ENCODE measurements at places on chromosomes 11 and 22. TPM values are rescaled to one million over a fixed set of nuclear protein-coding genes. Genes with fewer than 3 reads are reported as not detected.
A peak's percentile ranks its signal among the peaks of the same experiment; 100 is the strongest.

GRCh38 chr22:38706101-38706900 lies 557 bp downstream of the GTPBP1 start:
- no peak for DNase-seq
- H3K36me3 ChIP-seq = no peaks in the 10 kb centered on the region
- peaks cover 49% of the 10 kb centered on the region for H3K4me1 ChIP-seq
- peak overlapping the region; percentile 50 for H3K27ac ChIP-seq
- H3K4me3 ChIP-seq = peak overlapping the region; percentile 92
- no peaks in the 10 kb centered on the region for H3K27me3 ChIP-seq

- no peak overlapping the region for H3K4me3 ChIP-seq
- no peaks in the 10 kb centered on the region for H3K27me3 ChIP-seq
- H3K4me1 ChIP-seq = no peaks in the 10 kb centered on the region
- peaks cover 30% of the 10 kb centered on the region for H3K36me3 ChIP-seq
- no peak overlapping the region for H3K27ac ChIP-seq
- DNase-seq = no peak
Observed at GRCh38 chr11:662689-663274, 25.7 kb downstream of the DRD4 start.

DNA sequence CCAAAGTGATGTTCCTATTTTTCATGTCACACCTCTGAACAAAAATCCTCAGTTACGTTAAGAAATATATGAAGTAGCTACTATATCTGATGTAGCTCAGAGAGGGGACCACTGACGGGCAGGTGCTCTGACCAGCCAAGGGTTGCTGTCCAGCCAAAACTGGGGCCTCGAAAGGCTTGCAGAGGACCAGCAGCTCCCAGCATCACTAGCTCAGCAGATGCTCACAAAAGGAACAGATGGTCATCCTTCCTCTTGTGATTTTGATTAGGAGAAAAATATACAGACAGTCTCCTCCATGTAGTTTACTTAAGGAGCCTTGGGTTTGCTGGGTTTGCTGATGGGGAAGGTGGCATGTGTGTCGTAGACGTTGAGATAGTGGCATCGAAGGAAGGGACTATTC lies 374.6 kb upstream of the B3GAT1 start:
- no peaks in the 10 kb centered on the region for H3K4me1 ChIP-seq
- no peaks in the 10 kb centered on the region for H3K36me3 ChIP-seq
- H3K4me3 ChIP-seq = no peak overlapping the region
- peaks cover 22% of the 10 kb centered on the region for H3K27me3 ChIP-seq
- DNase-seq = no peak

GRCh38 chr22:45704648-45705047 lies 33.0 kb downstream of the ATXN10 start:
- no peaks in the 10 kb centered on the region for H3K27me3 ChIP-seq
- DNase-seq = no peak
- H3K4me3 ChIP-seq = no peak overlapping the region
- H3K36me3 ChIP-seq = peaks cover 42% of the 10 kb centered on the region

GRCh38 chr11:133467686-133468085 lies 64.6 kb downstream of the OPCML start:
- no peak overlapping the region for H3K27ac ChIP-seq
- H3K36me3 ChIP-seq = no peaks in the 10 kb centered on the region
- H3K27me3 ChIP-seq = no peaks in the 10 kb centered on the region
- H3K4me3 ChIP-seq = no peak overlapping the region

GDPD5 gene
- total RNA-seq = 70.9 TPM

Data from T-cell (primary cell).